NCI-H524 treated with DMSO at 0.1 percent for 48 hours (cell line): ENCODE measurements at places on chromosomes 16 and 17.
A peak's percentile ranks its signal among the peaks of the same experiment; 100 is the strongest.

DNA sequence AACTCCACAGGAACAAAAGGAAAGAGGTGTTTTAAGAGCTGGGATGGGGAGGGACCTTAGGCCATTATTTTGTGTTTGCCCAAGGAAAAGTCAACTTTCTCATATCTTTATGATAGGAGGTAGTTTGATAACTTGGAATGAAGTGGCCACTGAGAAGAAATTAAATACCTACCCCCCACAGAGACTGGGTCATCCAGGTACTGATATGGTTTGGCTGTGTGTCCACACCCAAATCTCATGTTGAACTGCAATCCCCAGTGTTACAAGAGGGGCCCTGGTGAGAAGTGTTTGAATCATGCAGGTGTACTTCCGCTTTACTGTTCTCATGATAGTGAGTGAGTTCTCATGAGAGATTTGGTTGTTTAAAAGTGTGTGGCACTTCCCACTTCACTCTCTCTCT lies 477.9 kb upstream of the KIF2B start:
- no peak for DNase-seq

- no peak for DNase-seq
Observed at GRCh38 chr16:85935974-85936760, 37.2 kb downstream of the IRF8 start.

GRCh38 chr16:30771726-30772125 lies 9.6 kb downstream of the RNF40 start:
- no peak for DNase-seq

DNA sequence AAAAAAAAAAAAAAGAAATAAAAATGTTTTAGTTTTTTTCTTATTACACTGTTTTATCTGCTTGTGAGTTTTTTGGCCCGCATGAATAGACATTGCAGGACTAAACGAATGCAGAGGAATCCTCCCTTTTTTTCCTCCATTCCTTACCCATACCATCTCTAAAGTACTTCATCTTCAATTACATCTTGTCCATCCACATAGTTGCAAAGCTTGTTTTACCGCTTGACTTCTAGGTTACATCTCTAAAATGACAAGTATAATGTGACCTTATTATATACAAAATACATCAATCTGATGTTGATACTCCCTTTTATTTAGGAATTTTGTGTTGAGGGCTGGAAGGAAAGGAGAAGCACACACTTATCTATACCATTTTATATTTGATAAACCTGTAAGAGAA lies 12.8 kb downstream of the RETREG3 start:
- no peak for DNase-seq

GRCh38 chr16:89115216-89115861 lies 21.7 kb downstream of the ACSF3 start:
- no peak for DNase-seq

DNA sequence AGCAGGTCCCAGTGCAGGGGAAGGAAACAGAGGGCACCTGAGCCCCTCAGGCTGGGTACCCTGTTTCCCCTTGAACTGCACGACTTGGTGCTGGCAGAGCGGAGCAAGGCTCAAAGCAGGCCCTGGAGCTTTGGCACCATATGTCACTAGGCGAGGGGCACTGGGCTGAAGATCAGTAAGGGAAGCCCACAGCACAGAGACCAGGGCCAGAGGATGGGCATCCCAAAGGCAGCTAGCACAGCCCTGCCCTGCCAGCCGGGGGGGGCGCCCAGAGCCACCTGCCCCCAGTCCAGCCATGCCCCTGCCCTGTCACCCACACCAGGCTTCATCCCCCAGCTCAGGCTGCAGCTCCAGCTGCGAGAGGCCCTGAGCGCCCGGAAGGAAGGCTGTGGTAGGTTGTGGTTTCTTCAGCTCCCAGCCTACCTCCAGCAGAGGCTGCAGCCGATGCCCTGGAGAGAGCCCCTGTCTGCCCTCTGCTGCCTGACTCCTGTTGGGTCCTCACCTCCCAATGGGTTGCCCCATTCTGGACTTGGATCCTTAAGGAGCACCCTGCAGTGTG lies 10.9 kb downstream of the NHERF1 start:
- no peak for DNase-seq

- DNase-seq: no peak
Observed at GRCh38 chr17:59238906-59239305, 18.6 kb downstream of the GDPD1 start.

- DNase-seq: no peak
Observed at GRCh38 chr17:83147280-83147679, 67.9 kb downstream of the METRNL start.

- DNase-seq: no peak
Observed at GRCh38 chr16:9503251-9503984, 412.0 kb downstream of the HAPSTR1 start.

DNA sequence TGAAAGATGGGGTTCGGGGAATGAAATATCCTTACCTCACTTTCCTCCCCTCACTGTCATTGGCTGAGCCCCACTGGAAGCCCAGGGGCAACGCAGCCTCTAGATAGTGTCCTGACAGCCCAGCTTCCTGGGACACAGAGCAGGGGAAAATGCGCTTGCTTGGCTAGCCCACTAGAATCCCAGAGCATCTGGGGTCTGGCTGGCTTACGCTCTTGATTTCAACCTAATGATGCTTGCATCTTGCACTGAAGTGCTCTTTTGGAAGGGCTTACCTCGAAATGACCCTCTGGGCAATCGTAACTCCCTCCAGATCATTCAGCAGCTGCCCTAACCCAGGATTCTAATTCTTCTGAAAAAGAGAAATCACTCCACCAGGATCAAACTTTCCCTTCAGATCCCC lies 147.6 kb downstream of the SOX9 start:
- peak; percentile 77 for DNase-seq

DNA sequence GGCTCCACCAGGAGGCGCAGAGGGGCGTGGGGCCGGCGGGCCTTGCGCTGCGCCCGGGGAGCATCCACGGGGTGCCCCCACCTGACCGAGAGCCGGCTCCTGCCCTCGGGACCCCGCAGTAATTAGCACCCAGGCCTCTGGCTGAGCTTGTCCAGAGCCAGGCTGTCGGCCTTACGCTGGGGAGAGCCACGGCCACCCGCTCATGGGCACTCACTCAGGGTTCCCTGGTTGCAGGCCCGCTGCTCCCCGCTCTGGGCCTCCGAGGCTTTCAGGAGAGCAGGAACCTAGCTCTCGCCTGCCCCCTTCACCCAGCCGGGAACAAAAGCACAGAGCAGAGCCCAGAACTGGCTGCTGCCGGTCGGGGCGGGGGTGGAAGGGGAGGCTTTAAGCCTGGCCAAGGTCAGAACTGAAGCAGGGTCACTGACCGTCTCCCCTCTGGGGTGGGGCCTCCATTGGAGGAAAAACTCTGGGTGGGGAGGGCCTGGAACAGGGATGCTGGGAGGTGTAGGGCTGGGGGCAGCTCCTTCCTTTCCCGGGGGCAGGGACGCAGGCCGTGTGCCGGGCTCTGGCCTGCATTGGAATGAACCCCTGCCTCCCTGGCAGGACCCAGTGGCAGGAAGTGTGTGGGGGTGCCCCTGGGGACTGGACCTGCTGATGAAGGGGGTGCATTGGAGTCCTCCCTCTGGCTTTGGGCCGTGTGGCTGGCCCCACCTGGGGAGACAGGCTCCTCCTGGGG lies 12.3 kb downstream of the GLIS2 start:
- DNase-seq: peak; percentile 40
